Central memory CD4-positive, alpha-beta T cell (primary cell): ENCODE measurements at places on chromosomes 13 and 19.

GRCh38 chr19:17121736-17122293 lies 46.2 kb downstream of the MYO9B start:
- DNase-seq = no peak

DNA sequence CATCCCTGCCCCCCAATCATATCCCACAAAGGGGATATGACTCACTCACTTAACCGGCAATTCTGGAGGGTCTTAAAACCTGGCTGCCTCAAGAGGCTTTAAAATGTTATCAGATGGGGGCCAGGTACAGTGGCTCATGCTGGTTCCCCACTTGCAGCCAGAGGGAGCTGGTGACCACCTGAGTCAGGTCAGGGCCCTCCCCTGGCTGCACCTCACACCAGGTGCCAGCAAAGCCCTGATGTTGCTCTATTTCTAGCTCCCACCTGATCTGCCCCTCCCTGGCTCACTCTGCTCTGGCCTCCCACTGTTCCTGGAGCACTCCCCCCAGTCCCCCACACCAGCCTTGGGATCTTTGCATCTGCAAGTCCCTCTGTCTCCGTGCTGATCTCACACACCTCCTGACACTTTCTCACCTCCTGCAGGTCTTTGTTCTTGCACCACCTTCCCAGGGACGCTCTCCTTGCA lies 14.2 kb downstream of the HPN start:
- DNase-seq = no peak

DNA sequence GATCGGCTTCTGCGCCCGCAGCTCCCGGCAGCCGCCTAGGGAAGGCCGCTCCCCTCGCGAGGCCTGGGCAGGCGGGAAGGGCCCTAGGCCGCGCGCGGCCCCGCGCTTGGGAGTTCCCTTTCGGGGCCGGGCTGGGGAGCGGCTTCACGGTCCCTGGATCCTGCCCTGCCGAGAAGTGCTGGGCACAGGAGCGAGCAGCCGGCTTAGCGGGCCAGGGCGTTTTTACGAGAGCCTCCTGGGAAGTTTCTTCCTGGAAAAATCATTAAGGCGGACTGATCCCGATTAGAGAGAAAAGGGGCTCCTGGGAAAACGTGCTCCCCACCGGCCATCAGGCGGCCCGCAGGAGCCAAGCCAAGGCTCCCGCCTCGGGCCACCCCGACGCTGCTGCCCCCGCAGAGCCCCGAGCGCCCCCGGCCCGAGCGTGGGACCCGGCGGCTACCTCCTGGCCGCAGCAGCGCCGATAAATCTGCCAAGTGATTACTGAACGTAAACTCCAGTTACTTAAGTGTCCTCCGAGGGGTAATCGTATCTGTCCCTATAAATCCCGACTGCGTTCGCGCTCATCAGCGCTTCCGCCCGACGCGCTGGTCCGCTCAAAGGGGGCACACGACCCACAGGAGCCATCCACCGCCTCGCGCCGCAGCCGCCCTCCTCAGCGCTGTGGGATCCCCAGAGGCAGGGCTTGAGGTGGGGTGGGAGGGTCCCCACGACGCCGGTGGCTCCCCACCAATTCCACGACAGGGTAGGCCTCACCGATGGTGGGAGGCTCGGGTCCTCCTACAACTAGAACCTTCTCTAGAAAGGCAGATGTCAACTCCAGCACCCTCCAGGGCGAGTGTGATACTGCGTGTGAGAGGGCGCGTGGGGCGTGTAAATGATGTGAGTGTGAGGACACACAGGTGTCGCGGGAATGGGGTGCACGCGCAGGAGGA lies 2.8 kb downstream of the ZIC5 start:
- DNase-seq = no peak

DNA sequence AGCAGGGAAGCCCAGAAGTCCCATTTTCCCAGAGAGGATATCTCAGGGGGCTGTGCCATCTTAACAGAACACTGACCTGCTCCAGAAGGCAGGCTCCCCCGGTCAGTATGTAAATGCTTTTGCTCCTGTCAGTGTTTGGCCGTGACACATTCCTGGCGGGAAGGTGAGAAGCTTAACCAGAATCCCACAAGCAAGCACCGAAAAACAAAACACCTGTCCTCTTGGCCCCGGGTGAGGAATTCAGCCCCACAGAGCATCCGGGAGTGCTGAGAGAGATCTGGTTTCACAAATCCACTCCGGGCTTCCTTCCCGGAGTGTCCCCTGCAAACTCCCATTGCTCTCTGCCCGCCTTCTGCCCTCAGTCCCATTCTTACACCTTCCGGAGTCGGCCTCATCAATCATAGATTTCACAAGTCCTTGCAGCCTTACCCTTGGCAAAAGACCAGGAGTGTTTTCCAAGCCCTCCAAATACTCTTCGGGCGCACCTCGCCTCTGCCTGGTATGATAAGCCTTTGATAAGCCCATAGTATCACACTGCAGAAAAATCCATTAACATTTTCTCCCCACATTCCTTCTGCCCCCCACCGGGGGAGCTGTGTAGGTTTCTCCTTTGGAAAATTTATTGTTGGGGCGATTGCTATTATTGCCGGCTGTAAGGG lies 12.2 kb downstream of the TPM4 start:
- no peak for DNase-seq

DNA sequence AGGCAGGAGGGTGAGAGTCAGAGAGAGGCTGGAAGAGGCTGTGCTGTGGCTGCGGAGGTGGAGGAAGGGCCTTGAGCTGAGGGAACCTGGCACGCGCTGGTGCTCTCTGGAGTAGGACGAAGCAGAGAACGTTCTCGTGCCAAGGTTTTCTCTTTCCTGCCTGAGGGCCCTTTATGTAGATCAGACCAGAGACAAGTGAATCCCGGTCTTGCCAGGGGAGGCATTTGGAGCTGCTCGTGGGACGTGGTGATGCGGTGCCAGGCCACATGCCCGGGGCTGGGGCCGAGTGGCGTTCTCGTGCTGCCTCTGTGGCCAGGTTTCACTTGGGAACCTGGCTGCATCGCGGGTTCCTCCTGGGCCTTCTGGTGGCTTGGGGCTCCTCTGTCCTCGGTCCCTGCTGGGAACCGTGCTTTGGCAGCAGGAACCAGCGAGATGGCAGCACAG lies 54.2 kb downstream of the KDM4B start:
- DNase-seq = no peak
